Ovary (tissue), 10 donors: ENCODE measurements at places on chromosomes 1 and 21. TPM values are rescaled to one million over a fixed set of nuclear protein-coding genes. Genes with fewer than 3 reads are reported as not detected.

DNA sequence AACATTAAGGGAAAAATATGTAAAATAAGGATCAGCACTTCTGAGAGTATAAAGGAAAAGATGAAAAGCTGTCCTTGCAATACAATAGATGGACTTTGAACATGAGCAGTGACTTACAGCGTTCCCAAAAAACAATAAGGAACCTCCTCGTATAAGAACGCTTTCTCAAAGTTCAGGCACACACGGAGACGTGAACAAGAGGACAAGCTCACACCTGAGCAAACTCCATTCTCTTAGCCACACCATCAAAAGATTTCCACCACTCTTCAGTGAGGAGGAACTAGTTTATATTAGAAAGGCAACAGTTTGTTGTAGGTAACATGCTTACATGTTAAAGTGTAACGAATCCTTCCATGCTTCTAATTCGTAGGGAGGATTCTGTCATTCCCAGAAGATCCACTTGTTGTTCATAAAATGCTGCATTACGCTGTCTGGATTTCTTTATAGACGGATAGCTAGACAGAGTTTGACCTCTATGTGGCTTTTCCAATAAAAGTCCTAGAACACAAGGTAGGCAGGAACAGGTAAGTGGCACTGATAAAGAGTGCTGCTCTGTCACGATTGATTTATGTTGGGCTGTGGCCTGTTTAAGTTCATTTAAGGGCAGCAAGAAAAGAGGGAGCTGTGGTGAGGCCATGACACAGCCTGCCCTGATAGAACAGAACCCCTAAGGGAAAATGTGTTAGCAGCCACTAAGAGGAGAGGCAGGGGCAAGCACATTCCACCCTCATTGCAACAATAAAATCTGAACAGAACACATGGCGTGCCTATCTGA, 37.0 kb upstream of the ATP1A1 start:
- no peaks in the 10 kb centered on the region for H3K36me3 ChIP-seq
- no peak for DNase-seq
- no peak overlapping the region for H3K4me3 ChIP-seq
- no peaks in the 10 kb centered on the region for H3K27me3 ChIP-seq
- no peaks in the 10 kb centered on the region for H3K4me1 ChIP-seq

The TEDDM1 gene
- total RNA-seq: not detected

The CHIT1 gene
- total RNA-seq: not detected

DNA sequence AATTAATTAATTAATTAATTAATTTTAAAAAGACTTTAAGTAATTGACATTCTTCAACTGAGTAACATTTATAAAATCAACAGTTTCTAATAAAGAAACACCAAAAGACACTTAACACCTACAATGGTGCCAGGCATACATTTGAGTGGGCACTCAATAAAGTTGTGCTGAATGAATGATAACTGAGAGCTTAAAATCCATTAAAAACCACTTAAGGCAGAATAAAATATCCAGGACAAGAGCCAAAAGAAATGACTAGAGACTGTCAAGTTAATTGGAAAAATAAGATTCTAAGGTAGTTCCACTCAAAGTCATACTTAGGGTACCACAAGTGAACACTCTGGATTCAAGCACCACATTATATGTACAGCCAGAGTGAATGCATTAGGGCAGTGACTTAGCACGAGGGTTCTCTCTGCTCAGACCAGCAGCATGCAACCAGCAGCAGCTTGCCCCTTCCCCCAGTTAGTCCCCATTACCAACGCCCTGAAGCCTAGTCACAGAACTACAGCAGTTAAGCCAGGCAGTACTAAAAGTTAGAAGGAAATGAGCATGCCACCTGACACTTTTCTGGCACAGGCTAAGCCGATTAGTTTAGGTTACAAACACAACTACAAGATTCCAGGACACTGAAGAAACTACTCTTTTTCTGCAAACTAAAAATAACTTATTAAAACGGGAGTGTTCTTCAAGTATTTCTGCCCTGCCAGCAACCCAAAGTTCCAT, 46.5 kb downstream of the LUZP1 start:
- no peak overlapping the region for H3K4me3 ChIP-seq
- peaks cover 12% of the 10 kb centered on the region for H3K4me1 ChIP-seq
- no peak overlapping the region for H3K27ac ChIP-seq
- peak; percentile 47 for DNase-seq
- H3K36me3 ChIP-seq: no peaks in the 10 kb centered on the region

DNA sequence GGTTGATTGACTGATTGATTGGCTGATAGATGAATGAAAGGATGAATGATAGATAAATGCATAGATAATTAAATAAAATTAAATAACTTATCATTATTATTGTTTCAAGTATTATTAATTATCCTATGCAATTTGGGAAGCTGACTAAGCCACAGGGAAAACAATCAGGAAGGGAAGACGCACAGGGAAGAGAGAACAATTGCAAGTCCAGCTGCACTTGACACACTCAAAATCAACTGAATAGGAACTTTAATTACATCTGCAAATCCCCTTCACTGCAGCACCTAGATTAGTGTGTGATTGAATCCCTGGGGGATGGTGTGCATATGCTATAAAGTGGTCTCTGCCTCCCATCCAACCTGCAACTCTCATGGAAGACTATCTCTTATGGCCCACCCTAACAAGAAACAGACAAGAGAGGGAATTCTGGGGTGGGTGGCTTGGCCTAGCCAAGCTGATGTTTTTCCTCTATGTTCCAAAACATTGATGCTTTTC, 161.1 kb upstream of the FGGY start:
- H3K4me3 ChIP-seq: no peak overlapping the region
- H3K27me3 ChIP-seq: no peaks in the 10 kb centered on the region
- H3K4me1 ChIP-seq: peaks cover 2% of the 10 kb centered on the region
- no peak for DNase-seq
- H3K36me3 ChIP-seq: no peaks in the 10 kb centered on the region

DNA sequence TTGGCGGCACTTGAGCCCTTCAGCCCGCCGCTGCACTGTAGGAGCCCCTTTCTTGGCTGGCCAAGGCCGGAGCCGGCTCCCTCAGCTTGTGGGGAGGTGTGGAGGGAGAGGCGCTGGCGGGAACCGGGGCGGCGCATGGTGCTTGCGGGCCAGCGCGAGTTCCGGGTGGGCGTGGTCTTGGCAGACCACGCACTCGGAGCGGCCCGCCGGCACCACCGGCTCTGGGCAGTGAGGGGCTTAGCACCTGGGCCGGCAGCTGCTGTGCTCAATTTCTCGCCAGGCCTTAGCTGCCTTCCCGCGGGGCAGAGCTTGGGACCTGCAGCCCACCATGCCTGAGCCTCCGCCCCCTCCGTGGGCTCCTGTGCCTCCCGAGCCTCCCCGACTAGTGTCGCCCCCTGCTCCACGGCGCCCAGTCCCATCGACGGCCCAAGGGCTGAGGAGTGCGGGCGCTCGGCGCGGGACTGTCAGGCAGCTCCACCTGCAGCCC, 673.7 kb upstream of the BRINP3 start:
- H3K36me3 ChIP-seq: no peaks in the 10 kb centered on the region
- H3K27me3 ChIP-seq: no peaks in the 10 kb centered on the region
- H3K4me1 ChIP-seq: no peaks in the 10 kb centered on the region
- H3K27ac ChIP-seq: no peak overlapping the region
- no peak overlapping the region for H3K4me3 ChIP-seq
- DNase-seq: peak; percentile 14

- no peaks in the 10 kb centered on the region for H3K36me3 ChIP-seq
- no peaks in the 10 kb centered on the region for H3K4me1 ChIP-seq
- H3K4me3 ChIP-seq: no peak overlapping the region
- no peak overlapping the region for H3K27ac ChIP-seq
- no peaks in the 10 kb centered on the region for H3K27me3 ChIP-seq
Measured at GRCh38 chr1:26265405-26265804, 14.5 kb upstream of the SH3BGRL3 start.

The GSTM3 gene
- 278 TPM for total RNA-seq

- no peak overlapping the region for H3K4me3 ChIP-seq
- H3K27me3 ChIP-seq: no peaks in the 10 kb centered on the region
- H3K27ac ChIP-seq: no peak overlapping the region
- no peak for DNase-seq
- H3K36me3 ChIP-seq: no peaks in the 10 kb centered on the region
Measured at GRCh38 chr1:38221006-38221649, 174.5 kb upstream of the POU3F1 start.

The SPRR3 gene
- total RNA-seq: not detected

The EFNA1 gene
- total RNA-seq: 12.9 TPM

DNA sequence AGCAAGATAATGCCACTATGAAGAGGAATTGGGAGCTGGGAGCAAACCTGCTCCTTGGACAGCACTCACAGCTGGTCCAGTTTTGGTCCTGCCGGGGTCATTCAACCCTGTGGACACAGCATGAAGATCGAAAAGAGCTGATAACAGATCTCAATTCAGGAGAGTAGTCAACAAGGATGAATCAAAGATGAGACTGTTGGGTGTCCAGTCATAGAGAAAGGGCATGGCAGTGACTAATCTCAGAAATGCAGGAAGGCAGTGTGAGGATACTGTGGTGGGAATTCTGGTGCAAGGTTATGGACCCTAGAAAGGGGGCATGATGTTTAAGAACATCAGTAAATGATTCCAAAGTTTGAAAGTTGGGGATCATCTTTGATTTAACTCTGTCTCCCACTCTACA, 261.4 kb upstream of the ZP4 start:
- no peak for DNase-seq
- no peaks in the 10 kb centered on the region for H3K27me3 ChIP-seq

DNA sequence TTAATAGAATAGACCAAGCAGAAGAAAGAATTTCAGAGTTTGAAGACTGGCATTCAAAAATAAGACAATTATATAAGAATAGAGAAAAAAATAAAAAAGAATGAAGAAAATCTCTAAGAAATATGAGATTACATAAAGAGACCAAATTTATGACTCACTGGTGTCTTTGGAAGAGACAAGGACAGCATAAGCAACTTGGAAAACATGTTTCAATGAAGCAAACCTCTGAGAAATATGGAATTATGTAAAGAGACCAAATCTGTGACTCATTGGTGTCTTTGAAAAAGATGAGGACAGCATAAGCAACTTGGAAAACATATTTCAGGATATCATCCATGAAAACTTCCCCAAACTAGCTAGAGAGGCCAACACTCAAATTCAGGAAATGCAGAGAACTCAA, 60.4 kb upstream of the LYPLAL1 start:
- H3K4me1 ChIP-seq: no peaks in the 10 kb centered on the region
- no peaks in the 10 kb centered on the region for H3K27me3 ChIP-seq
- H3K4me3 ChIP-seq: no peak overlapping the region
- no peak overlapping the region for H3K27ac ChIP-seq
- H3K36me3 ChIP-seq: no peaks in the 10 kb centered on the region

DNA sequence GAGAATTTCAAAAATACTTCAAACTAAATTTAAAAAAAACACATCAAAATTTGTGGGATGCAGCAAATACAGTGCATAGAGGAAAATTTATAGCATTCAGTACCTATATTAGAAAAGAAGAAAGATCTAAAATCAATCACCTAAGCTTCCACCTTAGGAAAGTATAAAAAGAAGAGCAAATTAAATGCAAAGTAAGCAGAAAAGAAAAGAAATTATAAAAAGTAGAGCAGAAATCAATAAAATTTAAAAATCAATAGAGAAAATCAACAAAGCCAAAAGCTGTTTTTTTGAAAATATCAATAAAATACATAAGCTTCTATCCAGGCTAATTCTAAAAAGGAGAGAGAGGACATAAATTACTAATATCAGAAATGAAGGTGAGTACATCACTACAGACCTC, 255.4 kb downstream of the KCNH1 start:
- H3K4me1 ChIP-seq: no peaks in the 10 kb centered on the region
- no peak overlapping the region for H3K4me3 ChIP-seq
- H3K27ac ChIP-seq: no peak overlapping the region
- no peaks in the 10 kb centered on the region for H3K27me3 ChIP-seq
- DNase-seq: no peak

- H3K4me1 ChIP-seq: no peaks in the 10 kb centered on the region
- DNase-seq: no peak
- no peaks in the 10 kb centered on the region for H3K36me3 ChIP-seq
- no peak overlapping the region for H3K4me3 ChIP-seq
- no peak overlapping the region for H3K27ac ChIP-seq
Measured at GRCh38 chr1:169180174-169180573, 73.7 kb downstream of the ATP1B1 start.

The PHTF1 gene
- 6.6 TPM for total RNA-seq

The MAP3K6 gene
- total RNA-seq: 16.6 TPM

- H3K4me1 ChIP-seq: peaks cover 7% of the 10 kb centered on the region
- no peaks in the 10 kb centered on the region for H3K27me3 ChIP-seq
- H3K36me3 ChIP-seq: no peaks in the 10 kb centered on the region
- no peak for DNase-seq
- no peak overlapping the region for H3K4me3 ChIP-seq
- no peak overlapping the region for H3K27ac ChIP-seq
Measured at GRCh38 chr1:56495538-56495937, 83.8 kb downstream of the PLPP3 start.

DNA sequence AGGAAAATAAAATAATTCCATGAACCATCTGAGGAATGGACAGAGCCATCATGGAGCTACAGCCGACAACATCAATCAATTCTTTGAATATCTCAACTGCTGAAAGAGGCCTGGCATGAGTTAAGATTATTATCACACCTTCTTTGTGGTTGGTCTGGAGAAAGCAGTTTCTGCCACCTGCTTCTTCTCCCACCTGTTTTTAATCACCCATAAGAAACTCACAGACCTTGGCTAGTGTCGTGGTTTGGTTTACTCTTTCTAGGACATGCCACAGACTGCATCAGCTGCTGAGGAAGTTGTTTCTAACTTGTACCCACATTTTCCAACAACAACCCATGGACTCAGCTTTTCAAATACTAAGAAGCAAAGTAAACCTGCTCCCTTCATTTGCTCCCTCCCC, 65.6 kb downstream of the NTPCR start:
- H3K4me1 ChIP-seq: peaks cover 5% of the 10 kb centered on the region
- no peaks in the 10 kb centered on the region for H3K27me3 ChIP-seq
- H3K36me3 ChIP-seq: no peaks in the 10 kb centered on the region

The ARMH1 gene
- total RNA-seq: 4.8 TPM

GRCh38 chr1:158818975-158819431, 12.1 kb upstream of the MNDA start:
- no peak overlapping the region for H3K4me3 ChIP-seq
- no peaks in the 10 kb centered on the region for H3K4me1 ChIP-seq
- H3K36me3 ChIP-seq: no peaks in the 10 kb centered on the region

The PACC1 gene
- 2.9 TPM for total RNA-seq

DNA sequence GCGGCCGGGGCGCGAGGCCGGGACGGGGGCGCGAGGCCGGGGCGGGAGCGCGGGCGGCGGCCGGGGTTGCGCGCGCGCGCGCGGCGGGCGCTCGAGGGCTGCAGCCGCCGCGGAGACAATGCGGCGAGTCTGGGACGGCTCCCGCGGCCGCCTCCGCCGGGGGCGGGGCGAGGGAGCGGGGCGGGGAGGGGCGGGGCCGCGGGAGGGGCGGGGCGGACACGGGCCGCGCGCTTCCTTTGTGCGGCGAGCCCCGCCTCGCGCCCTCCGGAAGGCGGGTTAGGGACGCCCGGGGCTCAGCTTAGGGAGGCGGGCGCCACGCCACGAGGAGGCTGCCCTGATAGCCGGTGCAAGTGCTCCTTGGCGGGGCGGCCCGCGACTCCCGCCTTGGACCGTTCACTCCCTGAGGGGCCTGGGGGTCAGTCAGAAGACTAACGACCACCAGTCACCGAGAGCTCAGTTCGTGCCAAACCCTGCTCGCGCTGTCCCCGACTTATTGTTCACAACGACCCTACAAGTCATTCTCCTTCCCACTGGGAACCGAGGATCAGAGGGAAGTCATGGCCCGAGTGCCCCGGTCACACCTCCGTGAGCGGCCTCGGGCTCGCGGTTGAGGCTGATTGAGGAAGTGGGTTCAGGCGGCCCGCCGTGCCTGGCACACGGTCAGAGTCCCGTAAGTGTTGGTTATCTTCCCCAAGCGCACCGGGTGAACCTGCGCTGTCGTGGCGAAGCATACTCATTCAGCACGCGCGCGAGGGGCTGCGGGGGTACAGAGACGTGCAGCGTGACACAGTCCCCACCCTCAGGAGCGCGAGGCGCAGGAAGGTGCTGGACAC, 29.1 kb upstream of the A3GALT2 start:
- H3K27me3 ChIP-seq: no peaks in the 10 kb centered on the region
- H3K27ac ChIP-seq: peak overlapping the region; percentile 44
- peaks cover 14% of the 10 kb centered on the region for H3K4me1 ChIP-seq
- H3K4me3 ChIP-seq: peak overlapping the region; percentile 87
- DNase-seq: peak; percentile 89
